Activated naive CD4-positive, alpha-beta T cell treated with anti-CD3 and anti-CD28 coated beads, Interleukin-2, amount 10 ng/mL, durations not matched to agents 7 days and 5 days (primary cell): ENCODE measurements at places on chromosomes 7 and 10.

DNA sequence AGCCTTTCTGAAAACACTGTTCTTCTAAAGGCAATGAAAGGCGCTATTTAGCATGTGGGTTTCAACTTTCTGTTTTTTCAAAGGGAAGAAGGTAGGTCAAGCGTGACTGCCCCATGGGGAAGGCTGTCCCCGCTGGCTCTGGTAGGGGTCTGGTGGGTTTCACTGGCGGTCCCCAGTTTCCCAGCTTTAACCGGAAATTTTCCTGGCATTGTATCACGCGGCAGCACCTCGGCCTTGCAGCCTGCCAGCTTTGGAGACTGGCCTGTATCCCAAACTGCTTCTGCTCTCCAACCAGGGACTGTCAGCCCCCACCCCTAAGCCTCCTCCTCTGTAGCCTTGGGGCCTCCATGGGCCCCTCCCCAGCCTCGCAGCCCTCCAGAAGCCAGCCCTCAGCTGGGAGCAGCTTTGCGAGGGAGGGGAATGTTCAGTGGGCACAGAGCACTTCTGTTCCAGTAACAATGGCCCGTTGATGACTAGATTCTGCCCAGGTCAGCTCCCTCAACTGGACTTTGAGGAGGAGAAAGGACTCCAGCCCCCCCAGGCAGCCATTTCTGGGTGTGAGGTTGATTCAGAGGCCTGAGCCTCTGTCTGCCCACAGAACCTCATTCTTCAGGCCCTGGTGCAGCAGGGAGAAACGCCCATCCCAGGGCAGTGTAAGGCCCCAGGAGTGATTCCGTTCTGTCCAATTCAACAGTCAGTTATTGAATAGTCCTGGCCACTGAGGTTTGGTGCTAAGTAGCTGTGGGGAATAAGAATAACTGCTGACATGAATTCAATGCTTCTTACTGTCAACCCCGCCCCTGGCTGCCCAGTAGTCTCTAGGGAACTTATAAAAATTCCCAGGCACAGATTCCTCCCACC, 17.1 kb downstream of the CHST3 start:
- no peak for DNase-seq

DNA sequence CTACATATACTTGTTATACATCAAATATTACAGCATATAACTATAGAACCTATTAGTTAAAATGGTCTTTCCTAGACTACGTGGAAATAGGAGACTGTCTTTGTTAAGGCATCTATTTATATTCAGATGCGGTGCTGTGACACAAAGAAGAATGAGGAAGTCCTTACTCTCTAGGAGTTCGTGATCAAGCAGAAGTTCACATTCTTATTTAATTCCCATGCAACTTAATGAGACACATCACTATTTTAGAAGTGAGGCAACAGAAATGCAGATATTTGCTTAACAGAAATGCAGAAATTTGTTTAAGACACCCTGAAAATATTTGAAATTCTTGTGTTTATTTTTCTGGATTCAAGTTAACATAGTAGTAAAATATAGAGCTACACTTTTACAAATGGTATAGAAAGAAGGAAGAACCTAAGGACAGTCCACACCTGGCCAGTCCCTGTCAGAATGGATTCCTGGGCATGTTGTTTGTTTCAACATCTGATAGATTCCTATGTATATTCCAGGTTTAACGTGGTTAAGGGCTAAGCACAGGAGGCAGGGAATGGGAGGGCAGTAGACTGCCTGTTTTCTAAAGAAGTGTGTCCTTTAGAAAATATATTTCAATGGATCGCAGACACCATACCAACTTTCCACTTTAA, 70.6 kb upstream of the NXPH1 start:
- no peak for DNase-seq

GRCh38 chr7:25669281-25669781, 441.0 kb upstream of the NPVF start:
- DNase-seq = no peak

DNA sequence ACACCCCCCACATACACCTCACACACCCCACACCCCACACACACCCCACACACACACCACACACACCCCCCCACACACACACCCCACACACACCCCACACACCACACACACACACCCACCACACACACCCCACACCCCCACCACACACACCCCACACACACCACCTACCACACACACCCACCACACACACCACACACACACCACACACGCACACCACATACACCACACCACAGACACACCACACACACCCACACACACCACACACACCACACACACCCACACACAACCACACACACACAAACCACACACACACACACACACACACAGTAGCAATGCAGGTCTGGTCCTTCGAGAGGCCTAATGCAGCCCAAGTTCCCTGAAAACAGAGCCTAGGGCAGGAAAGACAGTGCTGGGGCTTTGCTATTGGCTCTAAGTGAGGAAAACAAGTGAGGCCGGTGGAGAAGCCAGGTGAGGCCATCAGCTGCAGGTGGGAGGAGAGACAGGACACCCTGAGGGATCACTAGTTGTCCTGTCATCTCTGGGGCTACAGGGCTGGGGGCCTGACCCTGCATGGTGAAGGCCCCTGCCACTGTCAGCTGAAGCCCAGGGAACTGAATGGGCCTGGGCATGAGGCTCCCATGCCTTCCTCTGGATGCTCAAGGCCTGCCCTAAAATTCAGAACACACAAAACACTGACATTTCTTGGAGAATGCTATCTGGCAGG, 92.6 kb downstream of the CYTH3 start:
- no peak for DNase-seq

DNA sequence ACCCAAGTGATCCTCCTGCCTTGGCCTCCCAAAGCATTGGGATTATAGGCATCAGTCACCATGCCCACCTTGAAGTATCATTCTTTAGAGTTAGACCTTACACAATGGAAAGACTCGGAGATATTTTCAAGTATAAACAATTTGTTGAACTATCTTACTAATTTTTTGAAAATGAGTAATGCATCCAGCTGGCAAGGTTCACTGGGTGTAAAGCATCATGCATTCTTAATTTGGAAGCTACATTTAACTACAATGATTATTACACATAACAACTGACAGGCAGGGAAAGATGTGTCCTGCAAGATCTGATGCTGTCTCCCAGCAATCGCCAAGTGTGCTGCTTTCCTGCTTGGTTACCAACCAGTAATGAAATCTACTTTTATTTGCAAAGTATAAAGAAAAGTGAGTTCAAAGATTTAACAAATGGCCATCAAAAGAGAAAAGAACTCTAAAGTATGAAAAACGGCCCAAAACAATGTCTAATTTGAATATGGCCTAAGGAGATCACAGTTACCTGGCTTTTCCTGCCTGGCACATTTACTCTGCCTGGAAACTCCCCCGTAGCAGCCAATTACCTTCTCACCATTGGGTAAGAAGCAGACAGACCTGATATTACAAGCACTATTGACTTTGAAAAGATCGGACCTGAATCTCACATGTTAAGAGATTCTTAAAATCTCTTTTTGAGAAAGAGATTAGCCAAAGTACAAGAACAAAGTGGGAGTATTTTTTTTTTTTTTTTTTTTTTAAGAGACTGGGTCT, 59.3 kb upstream of the NMT2 start:
- no peak for DNase-seq

- peak; percentile 70 for DNase-seq
These were observed 1.2 kb downstream of the CCM2 start for GRCh38 chr7:45001138-45001694.

GRCh38 chr10:78139341-78139740, 105.7 kb downstream of the RPS24 start:
- DNase-seq = no peak

- no peak for DNase-seq
These were observed 1.9 kb upstream of the INSYN2A start for GRCh38 chr10:127198307-127198706.

- no peak for DNase-seq
These were observed 6.4 kb downstream of the UBTD1 start for GRCh38 chr10:97505152-97505551.

DNA sequence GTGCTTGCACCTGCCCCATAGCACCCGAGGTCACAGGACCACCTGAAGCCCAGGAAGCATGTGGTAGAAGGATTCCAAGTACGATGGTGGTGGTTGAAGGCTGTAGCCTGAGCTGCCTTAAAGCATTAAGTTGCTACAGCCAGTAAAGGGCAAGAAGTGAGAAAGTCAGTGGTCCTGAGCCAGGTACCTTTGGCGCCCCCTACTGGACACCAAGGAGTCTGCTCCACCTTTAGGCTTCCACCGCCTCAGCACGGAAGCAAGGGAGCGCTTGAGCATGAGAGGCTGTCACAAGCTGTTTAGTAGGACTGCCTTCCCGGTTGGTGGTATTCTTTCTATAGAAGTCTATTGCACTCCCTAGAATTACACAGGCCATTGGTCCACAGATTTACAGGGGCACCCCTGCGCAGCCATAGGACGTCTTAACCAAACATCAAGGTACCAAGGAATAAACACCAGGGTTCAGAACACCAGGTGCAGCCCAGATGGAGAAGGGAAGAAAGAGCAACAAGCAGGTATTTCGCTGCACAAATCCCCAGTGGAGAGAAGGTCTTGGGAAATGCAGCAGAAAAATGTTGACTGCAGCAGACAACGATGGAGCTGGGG, 2.2 kb downstream of the CRTAC1 start:
- DNase-seq = peak; percentile 78

DNA sequence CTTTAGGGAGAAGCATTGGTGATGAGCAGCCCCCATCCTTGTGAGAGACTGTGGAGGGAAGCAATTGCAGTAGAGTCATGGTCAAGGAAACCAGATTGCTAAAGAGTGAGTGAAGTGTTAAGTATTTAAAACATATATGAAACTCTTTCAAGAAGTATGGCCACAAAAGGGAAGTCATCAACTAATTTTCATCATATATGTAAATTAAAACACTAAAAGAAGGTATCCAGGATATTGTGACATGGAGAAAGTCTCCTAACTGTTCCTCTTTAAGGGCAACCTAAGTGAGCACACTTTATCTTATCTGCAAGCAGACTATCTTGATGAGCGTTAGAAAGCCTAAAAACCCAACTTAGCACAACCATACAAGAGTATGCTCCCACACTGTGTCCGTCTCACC, 69.7 kb downstream of the CD36 start:
- DNase-seq = no peak

- DNase-seq = peak; percentile 81
These were observed 65.1 kb upstream of the MPP7 start for GRCh38 chr10:28367929-28368484.

DNA sequence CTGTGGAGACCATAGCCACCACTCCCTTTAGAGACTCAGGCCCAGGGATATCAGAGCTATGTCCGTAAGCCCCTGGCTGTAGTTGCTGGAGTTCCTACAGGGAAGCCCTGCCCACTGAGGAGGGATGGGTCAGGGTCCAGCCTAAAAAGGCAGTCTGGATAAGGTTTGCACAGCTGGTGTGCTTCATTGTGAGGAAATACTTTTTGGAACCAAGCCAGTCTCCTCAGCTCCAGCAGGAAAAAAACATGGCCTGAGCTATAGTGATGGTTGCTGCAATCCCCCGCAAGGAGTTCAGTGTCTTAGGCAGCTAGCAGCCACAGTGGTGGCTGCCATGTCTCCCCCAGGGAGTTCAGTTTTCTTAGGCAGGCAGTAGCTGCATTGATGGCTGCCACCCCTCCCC, 52.6 kb upstream of the CYP2C8 start:
- no peak for DNase-seq

- DNase-seq = no peak
These were observed 463.6 kb downstream of the ZWINT start for GRCh38 chr10:55897490-55897921.

DNA sequence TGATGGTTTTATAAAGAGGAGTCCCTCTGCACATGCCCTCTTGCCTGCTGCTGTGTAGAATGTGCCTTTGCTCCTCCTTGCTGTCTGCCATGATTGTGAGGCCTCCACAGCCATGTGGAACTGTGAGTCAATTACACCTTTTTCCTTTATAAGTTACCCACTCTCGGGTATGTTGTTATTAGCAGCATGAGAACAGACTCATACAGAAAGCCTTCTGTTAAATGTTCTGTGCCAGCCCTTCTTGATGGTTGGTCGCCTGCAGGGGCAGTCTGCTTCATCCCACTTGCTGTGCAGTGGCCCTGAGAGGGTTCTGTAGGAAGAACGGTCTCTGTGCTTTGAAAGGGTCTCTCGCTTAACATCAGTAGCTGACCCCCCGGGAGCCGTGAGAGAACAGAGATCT, 248.9 kb upstream of the IGFBP3 start:
- DNase-seq = no peak

GRCh38 chr10:1608851-1609647, 128.3 kb downstream of the ADARB2 start:
- DNase-seq = no peak

- no peak for DNase-seq
These were observed 63.6 kb upstream of the NKX6-2 start for GRCh38 chr10:132849546-132850031.

GRCh38 chr10:12384906-12385305, 35.6 kb downstream of the CAMK1D start:
- no peak for DNase-seq

- no peak for DNase-seq
These were observed 3.2 kb downstream of the NYAP1 start for GRCh38 chr7:100486753-100487446.

GRCh38 chr10:128625926-128626325, 499.7 kb upstream of the MKI67 start:
- no peak for DNase-seq
